ENCODE measurements at places on chromosomes 1 and 21.

GRCh38 chr1:117594261-117594990 lies 11.4 kb upstream of the TENT5C start:
- DNase-seq, result no peak

- peak; percentile 3 for DNase-seq
Observed at GRCh38 chr21:36708286-36709029, 9.5 kb downstream of the SIM2 start.

GRCh38 chr1:99887890-99888289 lies 37.7 kb downstream of the AGL start:
- no peak for DNase-seq

- peak; percentile 69 for DNase-seq
Observed at GRCh38 chr21:42117967-42118780, 47.1 kb downstream of the UMODL1 start.

DNA sequence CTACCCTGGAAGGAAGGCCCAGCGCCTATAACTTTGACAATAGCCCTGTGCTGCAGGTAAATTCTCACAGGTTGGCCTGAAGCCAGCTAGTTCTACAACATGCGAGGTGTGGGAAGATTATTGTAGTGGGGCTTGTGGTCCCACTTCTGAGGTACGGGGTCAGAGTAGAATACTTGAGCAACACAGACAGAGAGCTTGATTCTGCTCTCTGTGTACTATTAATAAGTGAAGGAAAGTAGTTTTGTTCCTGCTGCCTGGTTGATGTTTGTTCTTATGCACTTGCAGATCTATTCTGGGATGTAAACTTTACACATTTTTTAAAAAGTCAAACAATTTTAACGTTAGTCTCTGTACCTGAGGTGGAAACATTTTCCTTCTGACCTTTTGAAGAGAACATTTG lies 80.4 kb downstream of the LAMC1 start:
- no peak for DNase-seq

- peak; percentile 62 for DNase-seq
Observed at GRCh38 chr1:11394592-11395245, 84.2 kb upstream of the DISP3 start.

DNA sequence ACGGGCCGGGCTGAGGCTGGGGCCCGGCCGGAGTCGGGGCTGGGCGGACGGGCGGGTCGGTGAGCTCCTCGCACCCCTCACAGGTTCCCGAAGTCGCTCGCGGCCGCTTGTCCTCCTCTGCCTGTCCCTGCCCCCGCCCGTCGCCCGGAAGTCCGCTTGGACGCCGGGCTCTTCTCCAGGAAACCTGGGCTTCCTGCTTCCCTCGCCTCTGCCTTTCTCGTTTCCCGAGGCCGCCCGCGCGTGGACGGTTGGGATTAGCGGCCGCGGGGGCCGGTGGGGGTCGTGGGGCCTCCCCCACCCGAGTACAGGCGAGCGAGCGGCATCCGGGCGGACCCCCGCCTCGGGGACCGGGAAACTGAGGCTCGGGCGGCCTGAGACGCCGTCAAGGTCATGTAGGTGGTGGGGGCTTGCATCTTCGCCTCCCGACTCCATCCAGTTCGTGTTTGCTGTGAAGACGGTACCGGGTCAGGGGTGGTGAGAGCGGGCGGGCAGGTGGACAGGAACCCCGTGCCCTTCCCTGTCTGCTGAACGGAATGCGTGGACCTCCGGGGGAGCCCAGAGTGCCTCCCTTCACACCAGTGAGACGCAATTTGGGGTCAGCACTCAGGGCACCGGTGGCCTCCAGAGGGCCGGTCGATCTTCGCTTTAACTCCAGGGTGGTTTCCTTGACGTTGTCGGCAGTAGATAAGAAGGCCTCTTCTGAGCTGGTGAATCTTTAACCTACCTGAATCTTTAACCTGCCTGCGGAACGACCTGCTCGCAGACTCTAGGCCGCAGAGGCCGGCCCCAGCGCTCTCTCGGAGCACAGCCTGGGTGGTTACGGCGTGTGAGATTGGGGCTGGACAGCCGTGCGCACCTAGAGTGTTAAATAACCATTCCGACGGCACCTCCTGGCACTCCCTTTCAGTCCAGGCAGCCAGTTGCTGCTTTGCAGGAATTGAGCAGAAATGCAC lies 686 bp downstream of the ARF1 start:
- DNase-seq, result peak; percentile 58

DNA sequence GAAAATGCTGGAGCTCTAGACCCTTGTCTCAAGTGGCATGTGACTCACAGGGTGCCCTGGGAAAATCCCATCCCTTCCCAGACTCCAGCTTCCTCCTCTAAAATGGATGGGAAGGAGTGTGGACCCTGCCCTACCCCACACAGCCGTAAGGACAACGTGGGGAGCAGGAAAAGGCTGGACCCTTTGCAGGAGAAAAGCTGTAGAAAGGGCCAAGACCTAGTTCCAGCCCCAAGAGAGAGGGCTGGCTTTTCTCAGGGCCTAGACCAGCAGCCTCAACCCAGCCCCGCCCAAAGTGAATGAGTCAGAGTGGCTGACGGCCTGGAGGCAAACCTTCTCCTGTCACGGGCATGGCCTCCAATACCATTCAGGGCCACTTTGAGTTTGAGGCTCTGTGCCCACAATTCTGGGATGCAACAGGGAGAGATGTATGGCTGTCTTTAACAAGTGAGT lies 1.1 kb downstream of the LAMB3 start:
- peak; percentile 91 for DNase-seq

DNA sequence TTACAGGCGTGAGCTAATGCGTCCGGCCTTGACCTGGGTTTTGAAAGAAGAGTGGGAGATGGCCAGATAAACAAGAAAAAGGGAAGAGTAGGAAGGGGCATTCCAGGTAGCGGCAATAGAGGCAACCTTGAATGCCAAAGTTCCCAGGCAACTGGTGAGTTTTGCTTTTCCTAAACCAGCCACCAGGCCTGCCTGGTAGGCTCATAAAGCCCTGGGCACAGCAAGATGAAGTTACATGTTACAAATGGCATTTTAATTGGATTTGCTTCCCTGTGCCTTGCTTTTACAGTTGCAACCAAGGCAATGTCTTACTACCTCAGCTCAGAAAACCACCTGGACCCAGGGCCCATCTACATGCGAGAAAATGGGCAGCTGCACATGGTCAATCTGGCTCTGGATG lies 5.5 kb downstream of the LRRC42 start:
- DNase-seq, result no peak

DNA sequence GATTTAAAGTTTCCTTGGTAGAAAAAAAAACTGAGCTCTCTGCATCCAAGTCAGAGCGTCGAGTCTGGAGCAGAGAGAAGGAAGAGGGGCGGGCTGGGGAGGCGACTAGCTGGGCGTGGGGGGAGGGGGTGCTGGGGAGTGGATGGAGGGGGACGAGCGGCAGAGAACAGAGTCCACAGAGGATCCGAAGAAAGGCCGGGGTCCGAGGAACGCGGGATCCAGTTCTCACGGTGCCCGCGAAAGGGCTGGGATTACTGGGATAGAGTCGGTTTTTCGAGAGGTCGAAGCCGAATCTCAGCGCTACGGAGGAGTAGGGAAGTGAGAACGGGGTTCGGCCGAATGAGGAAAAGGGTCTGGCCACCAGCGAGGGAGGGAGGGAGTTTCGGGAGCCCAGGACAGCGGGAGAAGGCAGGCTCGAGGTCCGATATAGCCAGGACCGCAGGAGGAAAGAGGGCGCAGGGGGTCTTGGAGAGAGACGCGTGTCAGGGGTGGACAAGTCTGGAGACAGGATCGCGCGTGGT lies 665 bp downstream of the DAB1 start:
- DNase-seq, result no peak

DNA sequence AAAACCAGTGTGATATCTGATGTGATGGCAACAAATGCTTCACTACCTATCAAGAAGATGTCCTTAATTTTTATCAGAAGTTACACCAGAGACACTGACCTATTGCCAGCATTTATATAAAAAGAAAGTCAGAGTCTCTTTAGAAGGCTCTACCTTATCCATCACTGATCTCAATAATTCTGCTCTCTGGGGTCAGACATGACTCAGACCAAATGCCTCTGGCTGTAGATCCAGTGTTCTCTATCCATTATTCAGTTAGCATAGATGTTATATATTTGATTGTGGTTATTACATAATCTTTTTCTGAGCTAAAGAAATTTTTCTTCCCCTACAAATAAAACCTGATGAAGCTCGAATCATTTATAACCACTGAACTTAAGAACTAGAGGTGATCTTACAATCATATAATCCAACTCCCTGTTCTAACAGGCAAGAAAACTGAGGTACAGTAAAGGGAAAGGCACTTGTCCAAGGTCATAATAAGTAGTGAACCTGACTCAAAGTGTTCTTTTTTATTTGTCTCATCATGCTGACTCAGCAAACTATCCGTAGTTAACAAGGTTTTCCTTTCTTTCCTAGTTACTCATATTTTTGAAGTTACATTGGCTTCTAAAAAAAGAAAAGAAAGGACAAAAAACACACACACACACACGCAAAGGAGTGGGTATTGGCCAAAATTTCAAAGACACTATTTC lies 43.6 kb upstream of the ESRRG start:
- DNase-seq, result no peak

DNA sequence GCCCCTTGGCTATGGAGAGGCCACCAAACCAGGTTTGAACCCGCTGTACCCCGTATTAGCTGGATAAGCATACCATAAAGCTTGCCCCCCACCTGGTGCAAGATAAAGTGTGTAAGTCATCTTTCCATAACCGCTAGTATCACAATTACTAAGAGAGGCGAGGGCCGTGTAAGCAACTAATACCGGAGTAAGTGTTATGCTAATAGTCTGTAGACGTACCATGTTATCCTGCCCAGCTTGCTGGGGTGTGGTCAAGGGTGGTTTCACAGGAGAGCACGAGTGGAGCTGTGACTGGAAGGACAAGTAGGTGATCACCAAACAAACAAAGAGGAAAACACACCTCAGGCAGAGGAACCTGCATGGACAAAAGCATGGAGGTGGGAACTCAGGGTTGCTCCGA lies 3.6 kb upstream of the TNFRSF1B start:
- DNase-seq, result no peak

DNA sequence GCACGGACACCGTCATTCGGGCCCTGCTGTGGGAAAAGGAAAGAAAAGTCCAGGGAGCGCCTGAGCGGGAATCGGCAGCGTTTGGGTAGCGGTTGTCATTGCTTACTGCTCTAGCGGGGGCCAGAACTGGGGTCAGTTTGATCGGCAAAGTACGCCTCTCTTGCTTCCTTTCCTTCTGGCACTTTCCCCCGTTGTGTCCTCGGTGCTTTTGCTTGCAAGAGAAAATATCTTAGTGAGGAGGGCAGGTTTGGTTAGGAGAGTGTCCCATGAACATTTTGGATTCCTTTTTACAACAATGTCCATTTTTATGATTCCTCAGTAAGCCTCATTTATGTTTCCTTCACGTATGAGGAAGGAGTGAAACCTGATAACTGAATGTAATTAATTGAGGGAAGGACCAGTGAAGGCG lies 670 bp downstream of the ST3GAL3 start:
- DNase-seq, result no peak

- DNase-seq, result no peak
Observed at GRCh38 chr1:154951901-154952657, 3.8 kb downstream of the PBXIP1 start.

DNA sequence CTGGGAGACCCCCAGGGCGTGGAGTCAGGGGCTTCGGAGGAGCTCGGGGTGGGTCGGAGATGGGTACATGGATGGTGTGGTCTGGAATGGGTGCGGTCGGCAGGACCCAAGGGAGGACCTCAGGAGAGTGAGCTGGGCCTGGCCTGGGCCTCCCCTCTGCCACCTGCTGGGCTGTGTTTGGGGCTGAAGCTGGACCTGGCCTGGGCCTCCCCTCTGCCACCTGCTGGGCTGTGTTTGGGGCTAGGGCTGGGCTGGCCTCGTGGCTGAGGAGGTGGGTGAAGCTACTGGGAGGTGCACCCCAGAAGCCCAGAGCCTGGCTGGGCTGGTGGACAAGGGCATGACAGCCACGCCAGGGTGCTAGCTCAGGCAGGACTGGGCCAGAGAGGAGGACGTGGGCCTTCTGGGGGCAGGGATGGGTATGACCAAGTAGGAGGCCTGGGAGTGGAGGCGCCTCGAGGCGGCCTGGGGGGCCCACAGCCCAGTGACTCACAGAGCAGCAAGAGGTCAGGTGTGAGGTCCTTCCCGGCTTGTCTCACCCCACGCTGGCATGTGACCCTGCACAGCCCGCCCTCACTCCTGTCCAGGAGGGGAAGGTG lies 14.5 kb downstream of the SAMD11 start:
- peak; percentile 64 for DNase-seq

GRCh38 chr1:92926873-92927272 lies 34.4 kb downstream of the DIPK1A start:
- DNase-seq, result no peak

DNA sequence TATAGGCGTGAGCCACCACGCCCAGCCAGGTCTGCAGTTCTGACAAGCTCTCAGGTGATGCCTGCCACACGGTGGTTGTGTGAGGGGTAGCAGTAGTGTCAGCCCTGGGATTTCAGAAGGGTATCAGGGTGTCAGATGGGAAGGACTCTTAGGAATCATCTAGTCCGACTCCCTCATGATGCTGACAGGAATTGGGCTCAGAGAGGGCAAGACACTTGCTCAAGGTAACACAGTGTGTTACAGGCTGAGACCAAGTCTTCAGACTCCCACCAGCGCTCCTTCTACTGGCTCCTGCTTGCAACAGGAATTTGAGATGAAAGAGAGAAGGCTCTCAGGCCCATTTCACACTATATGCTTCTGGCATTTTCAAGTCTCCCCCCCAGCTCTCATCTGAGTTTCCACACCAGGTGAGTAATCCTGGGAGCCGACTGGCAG lies 6.9 kb downstream of the HTR1D start:
- no peak for DNase-seq

- DNase-seq, result peak; percentile 15
Observed at GRCh38 chr21:23725576-23725975, 1881.7 kb downstream of the MRPL39 start.

DNA sequence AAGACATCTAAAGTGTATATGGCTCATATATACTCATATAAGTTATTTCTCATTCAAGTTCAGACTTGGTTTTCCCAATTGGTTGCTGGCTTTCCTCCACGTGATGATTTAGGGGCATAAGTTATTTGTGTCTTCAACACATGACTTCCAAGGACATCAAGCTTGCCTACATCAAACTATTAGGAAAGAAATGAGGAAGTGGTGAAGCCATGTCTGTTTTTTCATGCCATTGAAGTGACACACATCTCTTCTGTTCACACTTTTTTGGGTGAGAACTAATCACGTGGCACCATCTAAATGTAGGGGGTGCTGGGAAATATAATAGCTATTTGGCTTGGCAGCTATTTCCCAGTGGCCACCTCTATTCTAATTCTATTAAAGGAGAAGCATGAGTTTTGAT lies 282.1 kb downstream of the OMA1 start:
- DNase-seq, result no peak

- DNase-seq, result no peak
Observed at GRCh38 chr1:117389284-117389683, 22.0 kb downstream of the MAN1A2 start.

DNA sequence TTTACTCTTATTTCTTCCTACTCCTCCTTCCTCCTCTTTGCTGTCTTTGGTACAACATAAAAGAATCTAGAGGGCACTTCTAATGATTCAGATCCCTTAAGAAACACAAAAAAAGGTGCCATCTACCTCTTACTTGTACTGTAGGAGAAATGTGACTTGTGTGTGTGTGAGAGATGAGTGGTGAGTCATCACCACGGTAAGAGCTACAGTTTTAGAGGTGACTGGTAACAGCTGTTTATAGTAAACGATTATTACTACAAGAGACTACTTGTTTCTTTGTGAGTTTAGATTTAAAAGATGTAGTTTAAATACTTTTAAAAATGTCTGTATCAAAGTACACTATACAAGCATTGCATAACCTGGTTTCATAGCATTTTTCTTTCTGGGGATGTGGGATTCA lies 40.4 kb downstream of the SLC35D1 start:
- DNase-seq, result no peak

GRCh38 chr1:167654975-167655575 lies 25.0 kb downstream of the RCSD1 start:
- no peak for DNase-seq
